ENCODE measurements at places on chromosomes 13 and 19. TPM values are rescaled to one million over a fixed set of nuclear protein-coding genes. Genes with fewer than 3 reads are reported as not detected.

Gene BICRA
- total RNA-seq, result 12.5 TPM

Gene RNF17
- total RNA-seq, result not detected

- H3K4me1 ChIP-seq, result no peaks in the 10 kb centered on the region
- H3K4me3 ChIP-seq, result no peak overlapping the region
- H3K27me3 ChIP-seq, result no peaks in the 10 kb centered on the region
- H3K27ac ChIP-seq, result no peak overlapping the region
Measured at GRCh38 chr13:61486496-61486895, 70.8 kb upstream of the PCDH20 start.

Gene SLC25A41
- total RNA-seq, result not detected

- no peak for DNase-seq
- no peak overlapping the region for H3K4me3 ChIP-seq
- no peaks in the 10 kb centered on the region for H3K4me1 ChIP-seq
Measured at GRCh38 chr13:102902789-102903347, 57.0 kb downstream of the ERCC5 start.

GRCh38 chr19:5113633-5114586 is 145.0 kb downstream of the KDM4B start:
- no peaks in the 10 kb centered on the region for H3K27me3 ChIP-seq
- H3K36me3 ChIP-seq, result peaks cover 14% of the 10 kb centered on the region
- H3K27ac ChIP-seq, result no peak overlapping the region
- no peak overlapping the region for H3K4me3 ChIP-seq
- DNase-seq, result no peak

DNA sequence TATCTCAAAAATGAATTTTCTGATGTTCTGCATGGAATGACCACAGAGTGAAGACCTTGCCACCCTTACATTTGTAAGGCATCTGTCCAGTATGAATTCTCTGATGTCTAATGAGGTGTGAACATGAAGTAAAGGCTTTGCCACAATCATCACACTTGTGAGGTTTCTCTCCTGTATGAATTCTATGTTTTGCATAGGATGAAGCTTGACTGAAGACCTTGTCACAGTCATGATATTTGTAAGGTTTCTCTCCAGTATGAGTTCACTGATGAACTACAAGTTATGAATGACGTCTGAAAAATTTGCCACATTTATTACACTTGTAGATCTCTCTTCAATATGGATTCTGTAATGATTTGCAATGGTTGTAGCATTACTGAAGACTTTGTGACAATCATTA is 13.3 kb downstream of the ZNF816 start:
- no peak overlapping the region for H3K27ac ChIP-seq
- no peaks in the 10 kb centered on the region for H3K4me1 ChIP-seq
- peaks cover 59% of the 10 kb centered on the region for H3K36me3 ChIP-seq
- DNase-seq, result no peak
- H3K27me3 ChIP-seq, result no peaks in the 10 kb centered on the region

Gene GIPC3
- total RNA-seq, result 0.29 TPM

Gene MEIS3
- not detected for total RNA-seq

GRCh38 chr13:110193491-110193890 is 113.5 kb downstream of the COL4A1 start:
- no peaks in the 10 kb centered on the region for H3K36me3 ChIP-seq

- H3K27ac ChIP-seq, result no peak overlapping the region
- DNase-seq, result peak; percentile 84
- H3K4me3 ChIP-seq, result no peak overlapping the region
Measured at GRCh38 chr13:22278336-22278929, 607.6 kb downstream of the FGF9 start.

- DNase-seq, result no peak
- no peaks in the 10 kb centered on the region for H3K27me3 ChIP-seq
- H3K4me3 ChIP-seq, result no peak overlapping the region
- no peaks in the 10 kb centered on the region for H3K4me1 ChIP-seq
- H3K36me3 ChIP-seq, result no peaks in the 10 kb centered on the region
- H3K27ac ChIP-seq, result no peak overlapping the region
Measured at GRCh38 chr19:31501427-31502195, 152.4 kb upstream of the TSHZ3 start.

Gene HSH2D
- 20.7 TPM for total RNA-seq

Gene VMAC
- 2.0 TPM for total RNA-seq

DNA sequence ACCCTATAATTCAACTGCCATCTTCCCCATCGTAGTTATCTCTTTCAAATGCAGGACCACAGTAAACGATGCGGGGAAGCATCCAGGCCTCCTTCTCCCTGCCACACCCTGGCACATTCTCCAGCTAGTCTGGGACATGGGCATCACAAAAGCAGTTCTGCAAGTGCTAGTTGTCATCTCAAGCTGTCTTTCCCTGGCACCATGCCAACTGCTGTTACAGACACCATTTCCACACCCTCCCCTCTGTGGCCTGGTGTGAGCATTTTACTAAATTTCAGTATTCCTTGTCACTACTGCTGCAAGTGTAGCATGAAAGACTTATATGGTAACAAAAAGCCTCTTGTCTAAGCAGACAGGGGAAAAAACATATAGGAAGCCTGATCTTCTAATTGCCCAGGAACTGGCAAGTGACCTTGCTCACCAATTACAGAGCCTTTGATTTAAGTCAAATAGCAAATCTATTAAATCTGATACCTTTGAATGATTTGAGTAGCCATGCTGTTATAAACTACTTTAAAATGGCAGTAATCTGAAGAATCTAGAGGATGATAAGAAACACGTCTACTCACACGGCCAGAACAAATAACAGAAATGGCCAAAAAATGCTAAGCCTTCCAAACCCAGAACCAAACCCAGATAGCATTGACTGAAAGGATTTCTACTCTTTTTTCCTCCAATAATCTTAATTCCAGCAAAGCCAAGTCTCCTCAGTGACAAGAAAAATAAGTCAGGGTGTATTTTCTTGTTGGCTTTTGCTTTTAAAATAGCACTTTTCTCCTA is 179.0 kb downstream of the NUFIP1 start:
- no peak overlapping the region for H3K4me3 ChIP-seq
- peaks cover 2% of the 10 kb centered on the region for H3K4me1 ChIP-seq

DNA sequence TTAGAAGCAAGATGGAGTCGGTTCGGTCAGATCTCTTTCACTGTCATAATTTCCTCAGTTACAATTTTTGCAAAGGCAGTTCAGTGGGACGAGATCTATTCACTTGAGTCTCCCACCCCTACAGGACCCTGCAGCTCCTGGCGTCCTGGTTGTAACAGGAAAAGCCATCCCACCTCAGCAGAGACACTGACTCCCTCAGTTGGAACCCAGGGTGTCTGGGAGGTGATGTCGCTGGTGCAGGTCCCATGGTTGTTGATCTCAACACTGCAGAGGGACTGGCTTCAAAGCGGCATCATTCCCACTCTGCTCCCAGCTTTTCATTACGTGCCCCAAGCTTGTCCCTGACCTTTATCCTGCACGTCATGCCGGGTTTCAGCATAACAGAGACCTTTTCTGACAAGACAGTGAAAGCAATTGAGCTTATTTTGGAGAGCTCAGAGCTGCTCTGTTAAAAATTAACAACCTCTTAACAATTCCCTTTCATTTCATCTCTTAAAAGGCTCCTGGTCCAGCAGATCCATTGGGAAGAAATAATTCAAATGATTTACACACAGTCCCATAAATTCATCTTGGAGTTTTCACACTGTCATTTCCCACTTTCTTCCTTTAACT is 17.6 kb upstream of the COG3 start:
- H3K36me3 ChIP-seq, result no peaks in the 10 kb centered on the region
- H3K27ac ChIP-seq, result no peak overlapping the region
- no peak for DNase-seq
- no peak overlapping the region for H3K4me3 ChIP-seq
- no peaks in the 10 kb centered on the region for H3K27me3 ChIP-seq

Gene HIPK4
- not detected for total RNA-seq

GRCh38 chr13:92029641-92030040 is 631.2 kb downstream of the GPC5 start:
- no peaks in the 10 kb centered on the region for H3K27me3 ChIP-seq
- no peak overlapping the region for H3K4me3 ChIP-seq
- DNase-seq, result no peak
- no peak overlapping the region for H3K27ac ChIP-seq
- no peaks in the 10 kb centered on the region for H3K4me1 ChIP-seq

GRCh38 chr19:57068921-57069697 is 50.7 kb upstream of the USP29 start:
- no peaks in the 10 kb centered on the region for H3K27me3 ChIP-seq
- H3K36me3 ChIP-seq, result peaks cover 8% of the 10 kb centered on the region
- H3K4me1 ChIP-seq, result no peaks in the 10 kb centered on the region
- no peak overlapping the region for H3K4me3 ChIP-seq
- no peak overlapping the region for H3K27ac ChIP-seq

Gene CD209
- total RNA-seq, result not detected

DNA sequence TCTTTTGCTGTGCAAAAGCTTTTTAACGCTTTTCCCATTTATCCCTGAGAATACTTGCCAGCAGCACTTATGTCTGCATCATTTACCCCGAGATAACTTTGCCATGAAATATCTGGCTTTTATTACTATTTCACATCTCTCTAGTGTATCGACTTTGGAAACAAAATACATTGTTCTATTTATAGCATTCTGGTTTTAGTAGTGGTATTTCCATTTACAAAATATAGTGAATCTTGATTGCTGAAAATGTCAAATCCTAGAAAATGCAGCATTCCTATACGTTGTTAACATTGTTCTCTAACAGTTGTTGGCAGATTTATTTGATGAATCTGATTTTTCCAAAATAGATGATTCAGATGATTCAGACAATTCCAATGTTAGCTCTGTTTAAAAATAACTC is 189.3 kb upstream of the SPRY2 start:
- no peak for DNase-seq
- no peaks in the 10 kb centered on the region for H3K36me3 ChIP-seq
- no peaks in the 10 kb centered on the region for H3K27me3 ChIP-seq
- H3K27ac ChIP-seq, result no peak overlapping the region
- no peak overlapping the region for H3K4me3 ChIP-seq

DNA sequence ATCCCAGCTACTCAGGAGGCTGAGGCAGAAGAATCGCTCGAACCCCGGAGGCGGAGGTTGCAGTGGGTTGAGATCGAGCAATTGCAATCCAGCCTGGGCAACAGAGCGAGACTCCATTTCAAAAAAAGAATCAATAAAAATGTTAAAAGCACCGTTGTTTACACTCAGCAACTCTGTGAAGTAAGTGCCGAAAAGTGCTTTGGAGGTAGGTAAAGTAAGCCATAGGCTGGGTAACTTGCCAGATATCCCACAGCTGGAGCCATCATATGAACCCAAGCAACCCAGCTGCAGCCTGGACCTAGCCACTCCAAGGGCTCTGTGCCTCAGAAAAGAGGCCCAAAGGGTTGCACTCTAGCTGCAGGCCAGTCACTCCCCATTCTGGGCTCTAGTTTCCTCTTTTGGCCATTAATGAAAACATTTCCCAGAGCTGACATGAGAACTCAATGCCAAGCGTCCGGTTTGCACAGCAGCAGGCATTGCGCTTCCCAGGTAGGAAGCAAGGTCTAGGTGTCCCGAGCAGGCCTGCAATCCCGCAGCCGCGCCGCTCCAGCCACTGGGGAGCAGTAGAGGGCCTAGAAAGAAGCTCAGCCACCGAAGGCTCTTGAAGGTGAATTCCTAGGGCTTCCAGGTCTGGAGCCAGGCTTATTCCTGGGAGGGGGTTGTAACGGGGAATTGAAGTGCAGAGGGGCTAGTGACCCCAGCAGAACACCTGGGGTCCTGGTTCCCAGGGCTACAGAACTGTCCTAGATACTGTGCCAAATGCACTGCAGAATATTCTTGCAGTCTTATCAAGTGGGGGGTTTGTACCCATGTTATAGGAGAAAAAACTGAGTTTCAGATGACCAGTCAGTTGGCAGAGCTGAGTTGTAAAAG is 4.1 kb upstream of the CD79A start:
- H3K4me3 ChIP-seq, result no peak overlapping the region
- H3K27me3 ChIP-seq, result no peaks in the 10 kb centered on the region
- peak; percentile 84 for DNase-seq
- peaks cover 35% of the 10 kb centered on the region for H3K36me3 ChIP-seq
- peaks cover 76% of the 10 kb centered on the region for H3K4me1 ChIP-seq
- H3K27ac ChIP-seq, result peak overlapping the region; percentile 96

Gene ZNF443
- total RNA-seq, result 3.7 TPM

GRCh38 chr13:110712081-110712848 is 1.2 kb upstream of the ING1 start:
- H3K4me1 ChIP-seq, result peaks cover 16% of the 10 kb centered on the region
- H3K36me3 ChIP-seq, result peaks cover 4% of the 10 kb centered on the region
- peak overlapping the region; percentile 98 for H3K27ac ChIP-seq
- peak; percentile 82 for DNase-seq
- H3K4me3 ChIP-seq, result peak overlapping the region; percentile 98

GRCh38 chr19:36837906-36838783 is at the start of gene ZNF790:
Gene ZNF790, minus strand, starts transcription at chr19:36838387. Its CDS starts 12,768 bp downstream, at chr19:36825619.
- no peaks in the 10 kb centered on the region for H3K27me3 ChIP-seq
- H3K36me3 ChIP-seq, result peaks cover 58% of the 10 kb centered on the region
- no peak within 1 kb of the TSS for H3K4me3 ChIP-seq
- peaks cover 7% of the 10 kb centered on the region for H3K4me1 ChIP-seq

DNA sequence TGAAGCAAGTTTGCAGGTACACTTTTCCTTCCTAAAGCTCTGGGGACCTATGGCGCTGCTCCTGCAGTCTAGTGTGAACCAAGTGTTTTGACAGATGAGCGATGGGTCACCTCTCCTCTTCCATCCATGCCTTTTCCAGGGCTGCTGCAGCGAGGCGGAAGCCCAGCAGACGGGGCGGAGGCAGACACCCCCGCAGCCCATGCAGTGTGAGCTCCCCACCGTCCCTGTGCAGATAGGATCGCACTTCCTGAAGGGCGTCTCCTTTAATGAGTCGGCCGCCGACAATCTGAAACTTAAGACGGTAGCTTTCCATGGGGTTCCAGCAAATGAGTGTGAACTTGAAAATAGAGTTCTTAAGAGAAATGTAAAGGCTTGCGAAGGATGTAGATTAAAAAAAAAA is 37.1 kb upstream of the GPI start:
- H3K27ac ChIP-seq, result no peak overlapping the region
- no peak overlapping the region for H3K4me3 ChIP-seq
- DNase-seq, result no peak
- peaks cover 38% of the 10 kb centered on the region for H3K36me3 ChIP-seq
- no peaks in the 10 kb centered on the region for H3K27me3 ChIP-seq

Gene DENND1C
- total RNA-seq, result 57.9 TPM

Gene OVOL3
- total RNA-seq, result not detected

Gene TRPC4
- total RNA-seq, result not detected

Gene PET100
- total RNA-seq, result 96.5 TPM

GRCh38 chr13:99270518-99270917 is 12.3 kb upstream of the GPR18 start:
- DNase-seq, result no peak
- H3K4me1 ChIP-seq, result peaks cover 70% of the 10 kb centered on the region
- H3K27ac ChIP-seq, result peak overlapping the region; percentile 16
- H3K27me3 ChIP-seq, result no peaks in the 10 kb centered on the region

- no peak overlapping the region for H3K27ac ChIP-seq
- no peak for DNase-seq
- no peaks in the 10 kb centered on the region for H3K27me3 ChIP-seq
- H3K4me1 ChIP-seq, result no peaks in the 10 kb centered on the region
- H3K36me3 ChIP-seq, result no peaks in the 10 kb centered on the region
Measured at GRCh38 chr13:25821776-25822175, 230.0 kb downstream of the SHISA2 start.

Gene YIF1B
- total RNA-seq, result 61.1 TPM

- no peak for DNase-seq
- H3K4me3 ChIP-seq, result no peak overlapping the region
- H3K27me3 ChIP-seq, result no peaks in the 10 kb centered on the region
- H3K36me3 ChIP-seq, result peaks cover 53% of the 10 kb centered on the region
Measured at GRCh38 chr13:24286624-24287023, 22.8 kb upstream of the C1QTNF9 start.

Data from activated naive CD4-positive, alpha-beta T cell treated with anti-CD3 and anti-CD28 coated beads for 36 hours (primary cell).